ENCODE measurements at places on chromosomes 5 and 9.

GRCh38 chr9:136051837-136052471 is 43.1 kb downstream of the NACC2 start:
- peak; percentile 76 for DNase-seq

DNA sequence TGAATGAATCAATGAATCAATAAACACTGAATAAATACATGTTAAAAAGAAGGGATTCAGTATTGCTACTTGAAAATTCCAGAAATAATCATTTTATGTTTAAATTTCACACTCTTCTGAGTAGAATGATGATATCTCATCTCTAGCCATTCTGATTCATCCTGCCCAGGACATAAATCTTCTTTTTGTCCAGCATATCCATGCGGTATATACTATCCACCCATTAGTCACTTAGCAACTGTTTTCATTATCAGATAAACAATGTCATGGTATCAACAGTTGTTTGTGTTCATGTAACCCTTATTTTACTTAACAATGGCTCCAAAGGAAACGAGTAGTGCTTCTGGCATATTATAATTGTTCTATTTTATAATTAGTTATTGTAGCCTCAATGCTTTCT is 432.4 kb upstream of the SMC2 start:
- DNase-seq, result no peak

DNA sequence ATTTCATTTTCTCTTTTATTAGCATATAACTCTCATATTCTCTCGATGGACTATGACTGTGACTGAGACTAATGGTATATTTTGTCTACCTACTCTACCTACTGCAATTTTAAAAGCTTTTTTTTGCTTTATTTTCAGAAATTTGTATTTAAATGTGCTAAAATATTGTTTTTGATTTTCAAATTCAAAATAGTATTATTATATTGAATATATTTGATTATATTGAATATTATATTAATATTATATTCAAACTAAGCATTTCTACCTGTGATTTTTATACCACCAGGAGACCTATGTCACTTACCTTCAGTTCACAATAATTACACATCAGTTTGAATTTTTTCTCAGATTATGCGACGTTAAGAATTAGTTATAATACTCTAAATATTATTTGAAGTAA is 700.5 kb upstream of the RGMB start:
- DNase-seq, result no peak

GRCh38 chr5:9401786-9402472 is 143.9 kb downstream of the SEMA5A start:
- no peak for DNase-seq

GRCh38 chr9:97319395-97319794 is 11.9 kb downstream of the CCDC180 start:
- no peak for DNase-seq

All from posterior cingulate gyrus (tissue), 11 donors.